Right lung (tissue), 10 donors: ENCODE measurements at places on chromosomes 5 and 9. TPM values are rescaled to one million over a fixed set of nuclear protein-coding genes. Genes with fewer than 3 reads are reported as not detected.

DNA sequence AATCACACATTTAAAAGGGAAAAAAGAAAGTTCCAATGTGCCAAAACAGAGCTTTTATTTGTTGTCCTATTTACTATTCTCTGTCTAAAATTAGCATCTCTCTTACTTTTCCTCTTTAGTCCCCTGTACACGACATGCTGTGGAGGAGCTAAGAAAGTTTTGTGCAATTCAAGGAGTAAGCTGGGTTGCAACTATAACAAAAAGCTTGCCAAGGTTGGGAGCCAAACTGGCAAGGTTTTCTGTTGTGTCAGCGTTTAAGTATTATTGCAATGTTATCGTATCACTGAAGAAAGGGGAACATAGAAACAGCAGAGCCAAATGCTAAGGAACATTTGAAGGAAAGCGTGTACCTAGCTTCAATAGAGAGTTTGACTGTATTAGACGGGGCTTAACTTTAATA lies 680.8 kb downstream of the CETN3 start:
- peak; percentile 82 for DNase-seq

- DNase-seq, result no peak
Measured at GRCh38 chr5:68086857-68087256, 128.7 kb upstream of the PIK3R1 start.

- DNase-seq, result peak; percentile 79
Measured at GRCh38 chr9:35690614-35691333, 1.0 kb upstream of the TPM2 start.

DNA sequence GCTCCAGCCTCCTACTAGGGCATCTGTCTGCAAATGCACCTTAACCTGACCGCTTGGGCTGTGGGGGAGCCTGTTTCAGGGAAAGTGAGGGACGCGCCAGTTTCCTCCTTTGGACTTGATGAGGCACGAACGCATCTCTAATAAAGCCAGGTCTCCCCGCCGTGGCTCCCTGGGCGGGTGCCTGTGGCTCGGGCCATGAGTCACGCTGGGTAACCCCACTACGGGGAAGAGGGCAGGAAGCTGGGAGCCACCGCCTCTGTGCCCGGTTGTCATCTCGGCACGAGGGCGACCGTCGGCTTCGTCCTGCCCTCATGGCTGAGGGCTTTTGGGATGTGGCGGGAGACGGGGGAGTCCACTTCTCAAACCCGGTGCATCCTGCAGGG lies 12.1 kb downstream of the NOTCH1 start:
- DNase-seq, result no peak

- no peak for DNase-seq
Measured at GRCh38 chr9:91896513-91897121, 53.4 kb downstream of the ROR2 start.

- DNase-seq, result peak; percentile 80
Measured at GRCh38 chr9:107638521-107639310, 149.1 kb upstream of the KLF4 start.

GRCh38 chr5:135227064-135228022 lies 171.7 kb downstream of the MACROH2A1 start:
- no peak for DNase-seq

GRCh38 chr9:126316085-126316655 lies 10.5 kb upstream of the MVB12B start:
- DNase-seq, result no peak

FCN1 gene
- 6.7 TPM for polyA plus RNA-seq

DNA sequence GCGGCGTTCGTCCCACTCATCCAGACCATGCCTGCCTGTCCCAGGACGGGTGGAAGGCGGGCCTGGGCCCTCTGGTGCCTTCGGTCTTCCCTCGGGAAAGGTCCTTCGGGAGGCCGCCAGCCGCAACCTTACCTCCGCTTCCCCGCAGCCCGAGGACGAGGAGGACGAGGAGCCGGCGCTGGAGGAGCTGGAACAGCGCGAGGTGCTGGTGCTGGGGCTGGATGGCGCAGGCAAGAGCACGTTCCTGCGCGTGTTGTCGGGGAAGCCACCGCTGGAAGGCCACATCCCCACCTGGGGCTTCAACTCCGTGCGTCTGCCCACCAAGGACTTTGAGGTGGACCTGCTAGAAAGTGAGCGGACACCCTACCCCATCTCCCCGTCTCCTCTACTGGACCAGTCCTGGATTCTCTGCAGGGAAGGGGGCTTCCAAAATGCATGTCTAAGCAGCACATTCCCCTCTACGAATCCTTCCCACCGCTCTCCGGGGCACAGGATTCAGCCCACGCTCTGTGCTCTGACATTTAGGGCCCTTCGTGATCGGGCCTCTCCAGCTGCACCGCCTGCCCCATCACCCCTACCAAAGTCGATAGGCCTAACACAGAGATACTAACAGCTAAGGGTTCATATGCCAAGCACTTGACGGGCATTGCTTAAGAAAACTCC lies 1.1 kb downstream of the ARL10 start:
- no peak for DNase-seq

KIAA1958 gene
- polyA plus RNA-seq, result 14.9 TPM

- no peak for DNase-seq
Measured at GRCh38 chr5:21701317-21701716, 1151.8 kb downstream of the CDH12 start.

DNA sequence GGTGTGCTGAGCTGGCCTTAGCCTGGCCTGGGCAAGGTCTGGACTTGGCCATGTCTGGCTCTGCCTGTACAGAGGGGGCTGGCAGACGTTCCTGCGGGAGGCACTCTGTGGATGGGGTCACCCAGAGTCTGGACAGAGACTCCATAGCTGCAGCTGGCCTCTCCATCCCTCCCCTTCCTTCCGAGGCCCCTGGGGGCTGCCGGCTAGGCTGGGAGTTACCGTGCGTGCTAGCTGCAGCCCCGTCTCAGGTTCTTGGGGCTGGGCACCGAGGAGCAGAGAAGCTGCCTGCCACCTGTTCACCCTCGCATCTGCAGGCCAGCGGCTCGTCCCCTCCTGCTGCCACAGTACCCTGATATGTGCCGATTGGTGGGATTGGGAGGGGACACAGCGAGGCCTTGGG lies 63.4 kb downstream of the RXRA start:
- DNase-seq, result no peak

DNA sequence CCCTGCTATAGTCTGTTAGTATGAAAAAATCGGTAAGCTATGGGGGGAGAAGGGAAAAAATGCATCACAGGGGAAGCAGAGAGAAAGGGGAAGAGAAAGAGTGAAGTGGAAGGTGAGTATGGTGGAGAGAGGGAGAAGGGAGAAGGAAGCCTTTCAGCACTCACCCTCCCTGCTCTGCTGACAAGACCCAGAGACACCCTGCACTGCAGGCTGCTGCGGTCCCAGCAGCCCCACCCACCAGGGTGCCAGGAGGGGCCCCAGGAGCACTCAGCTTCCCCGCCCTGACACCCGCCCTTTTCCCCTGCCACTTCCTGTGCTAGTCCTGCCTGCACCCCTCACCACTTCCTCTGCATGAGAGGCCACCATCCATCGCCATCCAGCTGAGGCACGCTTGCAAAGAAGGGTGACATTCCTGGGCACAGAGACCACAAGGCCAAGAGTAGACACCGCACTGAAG lies 12.7 kb downstream of the STK10 start:
- no peak for DNase-seq

- no peak for DNase-seq
Measured at GRCh38 chr9:131302244-131303075, 12.9 kb downstream of the PLPP7 start.

GRCh38 chr9:2023532-2023931 lies 8.4 kb downstream of the SMARCA2 start:
- no peak for DNase-seq
